ENCODE measurements at places on chromosomes 5 and 9.

DNA sequence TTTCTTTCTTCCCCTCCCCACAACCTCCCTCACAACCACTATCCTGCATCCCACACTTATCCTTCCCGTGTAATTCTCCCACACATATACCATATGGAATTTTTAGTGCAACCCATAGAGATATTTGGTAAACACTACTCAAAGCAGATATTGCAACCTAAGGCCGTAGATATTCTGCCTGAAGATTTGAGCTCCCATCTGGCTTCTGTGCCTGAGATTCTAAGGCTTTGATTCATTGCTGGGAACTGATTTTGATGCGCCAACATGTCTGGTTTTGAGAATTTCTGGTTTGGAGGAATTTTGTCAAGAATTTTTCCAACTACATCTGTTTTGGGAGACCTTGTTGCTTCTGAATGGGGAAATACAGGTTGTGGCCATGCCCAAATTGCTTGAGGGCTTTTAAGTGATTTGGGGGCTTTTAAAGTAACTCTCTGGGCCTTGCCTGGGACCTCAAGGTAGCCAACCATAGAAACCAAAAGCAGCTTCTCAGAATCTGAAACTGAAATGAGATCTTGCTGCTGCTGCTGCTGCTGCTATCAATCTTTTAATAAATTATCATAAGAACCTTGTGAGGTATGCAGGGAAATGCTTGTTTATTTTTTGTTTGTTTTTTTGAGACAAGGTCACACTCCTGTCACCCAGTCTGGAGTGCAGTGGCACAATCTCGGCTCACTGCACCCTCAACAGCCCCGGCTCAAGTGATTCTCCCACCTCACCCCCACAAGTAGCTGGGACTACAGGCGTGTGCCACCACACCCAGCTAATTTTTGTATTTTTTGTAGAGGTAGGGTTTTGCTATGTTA, 36.2 kb downstream of the PLAC8L1 start:
- no peak for DNase-seq

DNA sequence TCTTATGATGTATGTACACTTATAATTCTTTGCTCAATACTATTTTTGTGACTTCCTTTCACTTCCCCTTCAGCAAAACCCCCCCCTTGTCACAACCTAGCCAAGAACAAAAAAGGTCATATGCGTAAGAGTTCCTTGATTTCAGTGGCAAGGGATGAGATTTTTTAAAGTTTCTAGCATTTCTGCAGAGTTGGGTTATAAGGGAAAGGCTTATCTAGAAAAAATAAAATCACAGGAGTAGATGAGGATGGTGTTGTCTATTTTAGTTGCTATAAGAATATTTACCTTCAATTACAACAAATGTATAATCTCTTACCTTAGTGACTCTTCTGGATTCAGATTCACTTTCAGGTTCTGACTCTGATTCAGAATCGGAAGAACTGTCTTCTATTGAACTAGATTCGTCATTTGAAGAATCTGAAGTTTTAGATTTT, 184.6 kb downstream of the AP3B1 start:
- no peak for DNase-seq

DNA sequence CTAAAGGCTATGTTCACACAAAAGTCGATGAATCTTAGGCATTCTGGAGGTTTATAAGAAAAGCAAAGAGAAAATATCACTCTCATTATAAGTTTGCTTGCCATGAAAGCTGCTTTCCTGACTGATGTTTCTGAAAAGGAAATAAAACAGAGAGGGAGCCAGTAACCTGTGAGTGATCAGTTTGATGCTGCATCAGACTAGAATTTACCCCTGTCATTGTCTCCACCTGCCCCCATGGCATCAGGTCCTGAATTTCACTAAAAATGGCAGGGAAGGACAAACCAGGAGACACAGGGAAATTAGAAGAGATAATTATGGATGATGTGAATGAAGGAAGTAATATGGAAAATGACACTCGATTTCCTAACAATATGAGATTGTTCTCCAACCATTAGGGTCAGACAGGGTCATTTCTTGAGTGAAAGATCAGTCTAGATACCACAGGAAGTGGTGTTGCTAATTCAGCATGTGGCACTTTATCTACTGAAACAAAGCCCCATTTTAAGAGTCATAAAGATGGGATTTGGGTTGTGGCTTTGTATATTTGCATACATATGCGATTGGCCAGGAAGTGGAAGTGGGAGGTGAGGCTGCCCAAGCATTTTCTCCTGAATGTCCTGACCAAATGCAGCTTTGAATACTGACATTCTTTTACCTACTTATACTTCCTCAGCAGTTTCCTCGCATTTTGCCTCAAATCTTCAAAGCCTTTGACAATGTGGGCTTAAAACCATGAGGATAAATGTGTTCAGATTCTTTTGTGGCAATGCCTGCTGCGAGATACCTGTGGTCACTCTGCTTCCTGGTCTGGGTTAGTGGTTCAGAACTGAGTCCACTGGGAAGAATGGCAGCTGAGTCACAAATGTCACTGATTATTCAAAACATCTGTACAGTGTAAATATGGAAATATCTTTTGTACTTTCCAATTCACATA, 29.7 kb downstream of the MEGF10 start:
- no peak for DNase-seq

DNA sequence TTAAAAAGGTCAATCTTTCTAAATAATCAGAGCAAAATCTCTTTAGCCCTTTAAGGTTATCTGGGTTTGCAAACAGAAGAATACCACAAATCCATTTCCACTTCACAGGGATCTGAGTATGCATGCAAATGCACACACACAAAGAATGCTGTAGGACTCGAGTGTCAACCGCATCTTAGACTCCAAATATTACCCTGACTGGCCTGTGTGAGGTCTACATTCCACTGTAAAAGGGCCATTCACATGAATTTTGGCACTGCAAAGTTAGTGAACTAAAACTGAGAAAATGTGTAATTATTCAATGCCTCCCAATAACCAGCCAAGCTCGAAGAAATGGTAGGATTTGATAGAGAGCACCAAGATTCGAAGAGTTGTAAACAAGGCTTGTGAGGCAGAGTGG, 199.9 kb downstream of the AGTPBP1 start:
- no peak for DNase-seq

DNA sequence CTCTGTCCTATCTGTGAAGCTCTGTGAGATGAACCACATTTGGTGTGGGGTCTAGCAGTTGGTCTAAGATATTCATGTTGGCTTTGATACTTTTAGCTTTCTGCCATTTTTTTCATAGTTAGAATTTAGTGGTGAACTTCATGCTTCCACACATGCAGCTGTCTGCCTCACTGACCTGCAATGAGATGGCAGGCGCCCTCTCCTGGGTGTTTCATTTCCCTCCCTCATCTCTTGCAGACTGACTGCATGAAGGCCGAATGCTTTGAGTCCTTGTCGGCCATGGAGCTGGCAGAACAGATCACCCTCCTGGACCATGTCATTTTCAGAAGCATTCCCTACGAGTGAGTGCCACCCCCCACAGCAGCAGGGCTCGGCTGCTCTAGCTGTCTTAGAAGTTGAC, 26.1 kb upstream of the CKMT2 start:
- DNase-seq: no peak

DNA sequence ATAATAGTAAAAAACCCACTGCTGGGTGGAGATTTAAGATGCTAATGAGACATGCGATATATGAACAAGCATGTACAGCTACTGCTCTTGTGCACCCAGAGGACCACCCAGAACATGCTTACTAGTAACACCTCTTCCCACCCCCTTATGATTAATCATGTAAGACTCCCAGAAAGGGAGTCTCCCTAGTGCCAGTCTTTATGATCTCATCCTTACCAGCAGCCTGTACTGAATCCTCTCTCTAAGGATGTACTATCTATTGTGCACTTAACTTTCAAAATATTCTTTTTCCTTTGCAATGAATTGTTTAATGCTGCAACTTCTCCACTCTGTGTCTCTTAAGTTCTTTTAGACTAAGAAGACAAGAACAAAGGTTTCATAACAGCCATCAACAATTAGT, 9.1 kb upstream of the MAT2B start:
- no peak for DNase-seq

- DNase-seq: no peak
Observed at GRCh38 chr5:67089200-67089725, 107.3 kb downstream of the CD180 start.

- no peak for DNase-seq
Observed at GRCh38 chr9:114071197-114071795, 6.8 kb downstream of the AMBP start.

DNA sequence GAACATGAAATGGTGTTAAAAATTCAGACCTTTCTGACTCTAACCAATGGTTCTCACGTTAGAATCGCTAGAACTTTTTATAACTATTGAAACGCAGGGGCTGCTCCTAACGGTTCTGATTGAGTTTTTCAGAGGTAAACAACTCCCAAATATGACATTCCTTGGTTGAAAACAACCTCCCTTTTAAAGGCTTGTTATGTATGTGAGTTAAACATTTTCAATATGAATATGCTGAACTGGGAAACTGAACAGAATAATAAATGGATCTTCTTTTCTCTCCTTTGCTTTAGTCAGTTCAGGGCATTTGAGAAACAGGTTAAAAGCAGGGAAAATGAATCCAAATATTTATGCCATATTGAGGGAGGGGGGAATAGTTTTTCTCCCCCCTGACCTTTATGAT, 13.2 kb upstream of the DPYSL3 start:
- DNase-seq: no peak

GRCh38 chr5:168176251-168176650, 115.2 kb upstream of the WWC1 start:
- DNase-seq: no peak

- DNase-seq: no peak
Observed at GRCh38 chr5:73093943-73094342, 26.4 kb upstream of the TMEM171 start.

- no peak for DNase-seq
Observed at GRCh38 chr9:15641291-15641690, 88.4 kb downstream of the CCDC171 start.

DNA sequence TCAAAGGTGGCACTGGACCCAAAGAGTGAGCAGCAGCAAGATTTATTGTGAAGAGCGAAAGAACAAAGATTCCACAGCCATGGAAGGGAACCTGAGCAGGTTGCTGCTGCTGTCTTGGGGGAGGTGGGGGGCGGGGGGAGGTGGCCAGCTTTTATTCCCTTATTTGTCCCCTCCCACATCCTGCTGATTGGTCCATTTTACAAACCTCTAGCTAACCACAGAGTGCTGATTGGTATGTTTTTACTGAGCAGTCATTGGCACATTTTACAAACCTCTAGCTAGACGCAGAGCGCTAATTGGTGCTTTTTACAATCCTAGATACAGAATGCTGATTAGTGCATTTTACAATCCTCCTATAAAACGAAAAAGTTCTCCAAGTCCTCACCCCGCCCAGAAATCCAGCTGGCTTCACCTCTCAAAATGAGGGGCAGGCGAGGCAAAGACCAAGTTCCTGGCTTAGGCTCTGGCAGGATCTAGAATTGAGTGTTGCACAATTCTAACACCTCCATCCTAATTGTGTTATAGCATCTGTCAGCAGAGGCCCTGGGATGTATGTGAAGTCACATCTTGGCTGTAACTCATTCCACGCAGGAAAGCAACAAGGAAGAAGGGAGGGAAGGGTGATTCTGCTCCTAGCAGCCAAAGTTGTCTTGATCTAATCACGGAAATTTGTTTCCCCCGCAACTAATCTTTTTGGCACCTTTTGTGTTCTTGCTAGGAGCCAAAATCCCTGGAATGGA, 34.3 kb downstream of the ROR2 start:
- DNase-seq: no peak

- no peak for DNase-seq
Observed at GRCh38 chr5:111670826-111671492, 86.0 kb downstream of the NREP start.

DNA sequence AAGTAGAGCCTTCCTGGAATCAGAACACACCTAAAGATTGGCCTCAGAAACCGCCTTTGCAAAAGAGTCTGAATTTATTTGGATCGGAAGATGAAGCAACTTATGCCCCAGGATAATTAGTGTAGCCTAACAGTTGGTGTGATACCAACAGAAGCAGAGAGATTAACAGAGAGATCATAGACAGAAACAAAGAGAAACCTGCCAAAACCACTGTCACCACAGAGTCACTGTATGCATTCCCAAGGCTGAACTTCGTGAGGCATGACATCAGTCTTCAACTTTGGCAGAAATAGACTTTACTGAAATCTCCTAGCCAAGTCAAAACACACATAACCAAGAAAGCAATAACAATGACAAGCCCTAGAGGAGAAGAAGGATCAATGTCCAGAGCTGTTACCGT, 361.8 kb downstream of the ELAVL2 start:
- no peak for DNase-seq

Data from activated T-cell treated with anti-CD3 and anti-CD28 coated beads, Interleukin-2, amount 50 U/mL, for 1 hour (primary cell).